ENCODE measurements at places on chromosomes 7 and 10.

- no peak for DNase-seq
Measured at GRCh38 chr10:107880185-107880584, 715.7 kb upstream of the SORCS1 start.

DNA sequence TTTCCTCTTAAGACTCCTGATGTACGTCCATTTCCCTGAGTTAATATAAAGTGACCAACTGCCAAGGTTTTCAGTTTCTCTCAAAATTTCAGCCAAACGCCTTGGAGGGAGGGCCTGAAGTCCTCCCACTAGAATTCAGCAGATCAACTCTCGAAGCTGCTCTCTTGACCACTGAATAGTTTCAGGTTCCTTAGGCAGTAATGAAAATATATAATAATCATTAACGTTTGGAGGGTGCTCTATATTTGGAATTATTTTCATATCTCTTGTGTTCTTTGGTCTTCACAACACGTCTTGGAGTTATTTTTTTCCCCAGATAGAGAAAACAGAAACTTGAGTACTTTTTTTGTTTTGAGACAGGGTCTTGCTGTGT lies 123.6 kb upstream of the SFMBT2 start:
- DNase-seq, result no peak

DNA sequence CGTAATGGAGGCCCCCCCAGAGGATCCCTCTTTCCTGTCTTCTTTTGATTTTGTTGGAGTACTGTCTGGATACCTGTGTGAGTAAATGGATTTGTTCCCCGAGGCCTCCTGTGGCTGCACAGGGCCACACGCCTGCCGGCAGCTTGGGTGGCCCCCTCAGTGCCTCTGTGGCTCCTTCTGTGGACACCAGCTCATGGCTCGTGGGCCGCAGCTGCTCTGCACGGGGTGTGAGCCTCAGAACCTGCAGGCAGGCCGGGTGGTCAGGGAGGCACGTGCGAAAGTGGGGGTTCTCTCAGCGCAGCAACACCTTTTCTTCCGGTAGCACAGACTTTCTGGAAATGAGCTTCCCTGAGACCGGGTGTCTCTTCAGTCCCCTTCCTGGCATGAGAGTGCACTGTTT lies 70.3 kb downstream of the WDR37 start:
- DNase-seq, result no peak

- no peak for DNase-seq
Measured at GRCh38 chr10:72355214-72355555, 466 bp upstream of the DNAJB12 start.

DNA sequence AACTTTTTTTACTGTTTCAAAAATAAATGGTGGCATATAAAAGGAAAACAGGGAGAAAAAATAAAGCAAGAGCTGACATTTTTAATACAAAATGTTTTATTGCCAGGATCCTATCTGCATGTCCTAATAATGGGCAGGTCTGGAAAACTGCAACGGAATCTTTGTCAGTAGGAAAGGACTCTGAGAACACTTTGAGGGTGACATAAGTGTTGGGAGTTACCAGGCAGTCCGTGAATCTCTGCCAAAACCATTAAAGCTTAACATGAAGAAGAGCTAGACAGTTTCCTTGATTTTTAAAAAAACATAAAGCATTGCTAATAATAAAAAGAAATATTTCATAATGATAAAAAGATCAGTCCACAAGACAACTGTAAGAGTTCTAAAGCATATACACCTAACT lies 80.7 kb downstream of the AGMO start:
- no peak for DNase-seq

- no peak for DNase-seq
Measured at GRCh38 chr7:114972567-114972966, 50.7 kb downstream of the MDFIC start.
